ENCODE measurements at places on chromosomes 4 and X.

DNA sequence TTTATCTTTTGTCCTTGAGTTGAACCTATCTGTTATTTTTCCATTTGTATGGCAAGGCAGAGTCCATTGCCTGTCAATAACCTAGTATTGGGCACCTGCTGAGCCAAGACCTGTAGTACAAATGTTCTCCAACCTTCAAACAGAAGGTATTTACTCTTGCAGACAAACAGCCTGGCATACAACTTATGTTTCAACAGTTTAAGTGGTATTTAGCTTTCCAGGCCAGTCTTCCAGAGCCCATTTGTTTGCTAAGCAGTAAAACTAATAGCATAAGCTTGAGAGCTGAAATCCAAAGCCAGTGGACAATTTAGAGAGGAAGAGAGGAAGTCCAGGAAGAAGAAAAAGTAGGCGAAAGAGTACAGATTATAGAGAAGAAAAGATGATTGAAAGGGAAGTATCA, 979.3 kb downstream of the GLUD2 start:
- DNase-seq: no peak

GRCh38 chrX:11702965-11703631, 37.4 kb upstream of the ARHGAP6 start:
- no peak for DNase-seq

GRCh38 chrX:78708262-78708661, 39.3 kb upstream of the LPAR4 start:
- no peak for DNase-seq

DNA sequence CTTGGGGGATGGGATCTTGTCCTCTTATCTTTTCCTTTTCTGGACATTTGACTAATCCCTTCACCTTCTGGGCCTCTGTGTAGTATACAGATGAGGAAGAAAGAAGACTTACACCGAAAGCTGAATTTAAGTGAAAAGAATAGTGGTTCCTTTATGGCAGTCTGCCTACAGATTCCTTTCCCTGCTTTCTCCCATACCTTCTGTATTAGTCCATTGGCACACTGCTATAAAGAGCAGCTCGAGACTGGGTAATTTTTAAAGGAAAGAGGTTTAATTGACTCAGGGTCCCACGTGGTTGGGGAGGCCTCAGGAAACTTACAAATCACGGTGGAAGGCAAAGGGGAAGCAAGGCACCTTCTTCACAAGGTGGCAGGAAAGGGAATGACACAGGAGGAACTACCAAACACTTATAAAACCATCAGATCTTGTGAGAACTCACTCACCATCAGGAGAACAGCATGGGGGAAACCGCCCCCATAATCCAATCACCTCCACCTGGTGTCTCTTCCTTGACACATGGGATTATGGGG, 34.0 kb upstream of the CD38 start:
- DNase-seq: no peak

DNA sequence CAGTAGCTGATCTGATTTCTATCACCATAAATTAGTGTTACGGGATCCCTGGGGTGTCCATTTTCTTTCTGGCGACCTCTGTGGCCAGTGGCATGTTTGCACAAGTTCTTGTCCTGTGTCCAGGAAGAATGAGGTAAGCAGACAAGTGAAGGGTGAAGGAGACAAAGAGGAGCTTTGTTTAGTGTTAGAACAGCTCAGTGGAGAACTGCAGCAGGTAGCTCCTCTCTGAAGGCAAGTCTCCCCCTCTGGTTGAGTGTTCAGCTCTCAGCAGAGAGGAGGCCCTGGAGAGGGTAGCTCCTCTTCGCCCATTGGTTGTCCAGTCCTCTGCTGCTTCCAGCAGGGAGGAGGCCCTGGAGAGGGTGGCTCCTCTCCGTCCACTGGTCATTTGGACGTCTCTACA, 47.2 kb downstream of the DMP1 start:
- no peak for DNase-seq

- DNase-seq: no peak
Observed at GRCh38 chrX:84974803-84975202, 28.9 kb upstream of the APOOL start.

DNA sequence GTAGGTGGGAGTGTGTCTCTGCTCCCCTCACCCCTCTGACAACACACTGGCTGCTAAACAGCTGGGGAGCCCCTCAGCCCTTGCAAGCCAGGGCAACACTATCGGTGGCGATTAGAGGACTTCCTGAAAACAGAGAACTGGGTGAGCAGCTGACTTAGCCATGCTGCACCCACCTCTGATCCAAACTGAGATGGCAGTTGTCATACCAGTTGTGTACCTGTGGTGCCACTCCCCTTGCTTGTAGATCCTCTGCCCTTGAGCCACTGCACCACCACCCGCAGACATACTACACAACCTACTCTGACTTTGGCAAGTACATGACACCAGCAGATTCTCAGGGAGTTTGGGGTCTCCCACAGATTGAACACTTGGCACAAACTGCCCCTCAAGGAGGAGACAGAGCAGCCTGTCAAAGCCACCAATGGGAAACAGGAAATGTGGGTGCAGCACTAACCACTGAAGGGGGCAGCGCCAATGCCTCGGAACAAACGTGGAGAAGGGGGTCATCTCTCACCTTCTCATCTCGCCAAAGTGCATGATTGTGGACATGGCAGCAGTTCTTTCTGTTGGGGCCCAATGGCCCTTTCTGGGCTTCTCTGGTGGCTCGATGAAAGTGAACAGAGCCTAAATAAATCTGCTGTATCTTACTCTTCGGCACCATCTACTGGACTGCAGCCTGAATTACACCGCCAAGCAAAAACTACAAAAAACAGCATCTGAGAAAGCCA, 119.8 kb downstream of the NEK1 start:
- DNase-seq: no peak

GRCh38 chr4:183337349-183337748, 15.1 kb upstream of the CLDN24 start:
- DNase-seq: no peak

GRCh38 chr4:31059753-31060522, 339.8 kb downstream of the PCDH7 start:
- no peak for DNase-seq

DNA sequence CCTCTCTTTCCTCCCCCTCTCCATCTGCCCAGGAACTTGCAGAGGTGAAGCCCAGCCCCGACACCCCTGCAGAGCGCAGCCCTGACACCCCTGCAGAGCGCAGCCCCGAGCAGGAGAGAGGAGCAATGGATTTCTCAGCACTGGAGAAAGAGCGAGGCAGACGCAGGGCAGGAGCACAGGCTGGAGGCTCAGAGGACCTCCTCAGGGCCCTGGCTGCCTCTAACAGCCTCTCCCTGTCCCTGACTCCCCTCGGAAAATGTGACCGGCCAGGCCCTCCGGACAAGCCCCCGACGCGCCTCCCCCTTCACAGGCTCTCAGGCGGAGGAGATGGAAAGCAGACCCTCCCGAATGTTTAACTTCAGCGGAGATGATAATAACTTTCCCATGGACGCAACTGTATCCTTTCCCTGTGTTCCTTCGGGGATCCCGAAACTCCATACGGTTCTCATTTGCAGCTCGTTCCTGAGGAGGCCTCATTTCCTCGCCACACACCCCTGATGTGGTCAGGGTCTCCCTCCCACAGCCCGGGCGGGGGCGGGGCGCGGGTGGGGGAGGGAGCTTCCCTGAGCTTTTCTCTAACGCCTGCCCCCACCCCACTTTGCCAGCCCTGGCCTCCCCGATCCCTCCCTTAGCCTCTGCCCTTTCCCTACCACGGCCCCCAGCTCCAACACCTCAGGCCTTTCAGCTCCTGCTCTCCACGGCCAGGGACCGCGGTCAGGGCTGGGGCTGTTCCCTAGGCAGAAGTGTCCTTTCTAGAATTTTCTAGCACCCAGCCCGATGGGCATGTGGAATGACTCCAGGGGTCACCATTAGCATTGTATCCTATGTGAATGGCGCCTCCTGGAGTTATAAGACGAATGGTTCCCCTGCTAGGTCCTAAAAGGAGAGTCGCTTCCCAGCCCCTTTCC, 201.1 kb upstream of the BCOR start:
- DNase-seq: no peak

DNA sequence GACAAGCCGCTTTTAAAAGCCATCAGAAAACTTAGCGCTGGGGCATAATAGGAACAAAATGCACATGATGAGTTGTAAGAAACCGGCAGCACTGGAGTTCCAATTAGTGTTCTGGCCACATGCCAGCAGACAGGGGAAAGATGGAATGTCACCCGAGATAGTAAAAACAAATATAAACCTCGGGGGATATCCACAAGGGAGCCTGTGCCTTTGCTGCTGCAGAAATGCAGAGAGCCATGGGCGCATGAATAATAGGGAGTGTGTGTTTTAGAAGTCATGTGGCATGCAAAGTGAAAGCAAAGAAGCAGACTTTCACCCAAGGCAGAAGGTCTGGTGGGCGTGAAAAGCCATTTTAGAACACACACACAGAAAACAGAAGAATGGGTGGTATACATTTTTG, 19.1 kb downstream of the GPRASP3 start:
- no peak for DNase-seq

DNA sequence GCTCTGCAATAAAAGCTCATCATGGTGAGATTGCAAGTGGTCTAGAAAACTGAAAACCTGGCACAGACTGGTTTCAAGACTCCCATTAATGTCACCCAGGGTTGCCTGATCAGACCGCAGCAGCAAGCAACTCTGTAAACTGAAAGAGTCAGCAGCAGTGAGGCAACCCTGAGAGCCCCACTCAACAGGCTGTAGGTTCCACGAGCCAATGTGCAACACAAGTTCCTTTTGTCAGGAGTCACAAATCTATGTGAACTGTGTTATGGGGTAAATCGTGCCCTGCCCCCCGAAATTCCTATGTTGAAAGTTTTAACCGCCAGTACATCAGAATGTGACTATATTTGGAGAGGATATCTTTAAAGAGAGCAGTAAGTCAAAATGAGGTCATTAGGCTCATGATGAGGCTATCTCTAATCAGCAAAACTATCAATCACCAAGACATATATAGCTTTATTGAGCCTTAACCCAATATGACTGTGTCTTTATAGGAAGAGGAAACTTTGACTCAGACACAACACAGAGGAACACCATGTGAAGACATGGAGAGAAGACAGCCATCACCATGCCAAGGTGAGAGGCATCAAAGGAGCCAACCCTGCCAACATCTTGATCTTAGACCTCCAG, 94.0 kb downstream of the FBXO8 start:
- DNase-seq: no peak

DNA sequence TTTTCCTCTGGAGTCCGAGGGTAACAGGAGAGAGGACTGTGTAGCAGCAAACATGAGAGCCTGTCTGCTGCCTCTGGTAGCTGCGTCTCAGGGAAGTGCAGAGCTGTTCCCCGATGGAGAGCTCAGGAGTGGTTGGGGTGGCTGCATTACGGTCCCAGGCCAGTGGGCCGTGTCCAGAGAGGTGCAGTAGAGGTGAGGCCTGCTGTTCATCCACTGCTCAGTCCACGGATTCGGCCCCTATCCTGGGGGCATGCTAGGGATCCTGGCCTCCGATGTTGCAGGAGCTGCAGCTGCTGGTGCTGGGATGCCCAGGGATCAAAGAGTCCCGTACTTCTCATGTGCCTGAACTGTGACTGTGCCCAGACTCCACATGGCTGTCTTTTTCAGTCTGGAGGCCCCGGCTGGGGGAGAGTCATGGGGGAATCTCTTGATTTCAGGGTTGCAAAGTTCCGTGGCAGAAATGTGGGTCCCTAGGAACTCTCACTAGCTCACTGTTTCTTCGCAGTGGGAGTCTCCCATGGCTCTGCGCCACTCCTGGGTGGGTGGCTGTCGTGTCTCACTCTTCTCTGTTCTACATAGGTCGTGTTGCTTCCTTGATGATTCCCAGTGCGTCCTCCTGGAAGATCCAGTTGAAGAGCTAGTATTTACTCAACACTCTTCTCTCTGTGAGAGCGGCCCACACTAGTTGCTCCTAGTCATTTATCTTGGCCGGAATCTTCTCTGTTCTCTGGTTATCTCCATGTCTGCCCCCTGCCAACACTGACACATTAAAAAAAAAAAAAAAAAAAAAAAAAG, 109.5 kb upstream of the CENPE start:
- DNase-seq: no peak
